ENCODE measurements at places on chromosomes 16 and 17. TPM values are rescaled to one million over a fixed set of nuclear protein-coding genes. Genes with fewer than 3 reads are reported as not detected.

- DNase-seq: no peak
These were observed 163.5 kb downstream of the SDK2 start for GRCh38 chr17:73480740-73481139.

DNA sequence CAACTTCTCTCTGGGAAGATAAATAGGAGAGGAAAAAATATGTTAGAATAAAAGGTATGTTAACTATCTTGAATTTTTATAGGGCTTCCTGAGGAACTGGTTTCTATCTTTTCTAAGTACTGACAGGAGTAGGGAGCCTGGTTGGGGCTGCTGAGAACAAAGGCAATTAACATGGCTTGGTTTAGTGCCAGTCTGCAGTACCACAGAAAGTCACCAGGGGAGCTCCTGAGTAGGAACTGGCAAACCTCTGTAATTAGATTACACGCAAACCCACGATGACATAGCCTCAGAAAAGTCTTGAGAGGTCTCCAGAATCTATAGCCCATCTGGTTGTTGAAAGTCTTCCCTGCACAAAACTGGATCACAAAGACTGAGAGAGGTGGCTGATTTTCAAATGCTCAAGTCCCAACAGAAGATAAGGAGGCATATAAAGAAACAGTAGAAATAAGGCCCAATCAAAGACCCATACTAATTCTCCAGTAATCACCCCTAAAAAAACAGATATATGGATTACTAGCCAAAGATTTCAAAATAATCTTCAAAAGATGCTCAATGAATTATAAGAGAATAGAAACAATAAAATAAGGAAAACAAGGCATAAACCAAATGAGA lies 11.7 kb upstream of the CNTNAP4 start:
- no peak for DNase-seq

DNA sequence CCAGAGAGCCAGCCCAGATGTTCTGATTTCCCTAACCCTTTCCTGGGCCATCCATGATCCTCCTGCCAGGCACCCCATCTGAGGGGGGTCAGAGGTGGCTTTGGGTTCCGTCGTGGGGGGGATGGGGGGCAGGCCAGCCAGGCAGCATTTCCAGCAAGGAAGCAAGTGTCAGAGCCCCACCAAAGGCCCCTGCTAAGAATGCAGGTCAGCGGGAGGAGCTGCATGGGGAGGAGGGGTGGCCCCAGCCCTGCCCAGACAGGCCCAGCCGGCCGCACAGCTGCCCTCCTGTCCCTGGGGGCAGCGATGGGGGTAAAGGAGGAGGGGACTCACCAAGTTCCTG lies 2.3 kb upstream of the SCRN2 start:
- no peak for DNase-seq

GRCh38 chr17:44965481-44966234 lies 2.4 kb downstream of the C1QL1 start:
- no peak for DNase-seq

- no peak for DNase-seq
These were observed 562.0 kb upstream of the GOT2 start for GRCh38 chr16:59295993-59296736.

Gene EVPL
- 0.60 TPM for polyA plus RNA-seq

Gene RGS11
- polyA plus RNA-seq: 1.8 TPM

All from left renal pelvis (tissue), 4 donors.